ENCODE measurements at places on chromosomes 1 and 21.

GRCh38 chr1:232134365-232134764, 495.6 kb downstream of the SIPA1L2 start:
- no peak for DNase-seq

GRCh38 chr21:46661211-46661625, 25.7 kb downstream of the PRMT2 start:
- DNase-seq, result peak; percentile 77

DNA sequence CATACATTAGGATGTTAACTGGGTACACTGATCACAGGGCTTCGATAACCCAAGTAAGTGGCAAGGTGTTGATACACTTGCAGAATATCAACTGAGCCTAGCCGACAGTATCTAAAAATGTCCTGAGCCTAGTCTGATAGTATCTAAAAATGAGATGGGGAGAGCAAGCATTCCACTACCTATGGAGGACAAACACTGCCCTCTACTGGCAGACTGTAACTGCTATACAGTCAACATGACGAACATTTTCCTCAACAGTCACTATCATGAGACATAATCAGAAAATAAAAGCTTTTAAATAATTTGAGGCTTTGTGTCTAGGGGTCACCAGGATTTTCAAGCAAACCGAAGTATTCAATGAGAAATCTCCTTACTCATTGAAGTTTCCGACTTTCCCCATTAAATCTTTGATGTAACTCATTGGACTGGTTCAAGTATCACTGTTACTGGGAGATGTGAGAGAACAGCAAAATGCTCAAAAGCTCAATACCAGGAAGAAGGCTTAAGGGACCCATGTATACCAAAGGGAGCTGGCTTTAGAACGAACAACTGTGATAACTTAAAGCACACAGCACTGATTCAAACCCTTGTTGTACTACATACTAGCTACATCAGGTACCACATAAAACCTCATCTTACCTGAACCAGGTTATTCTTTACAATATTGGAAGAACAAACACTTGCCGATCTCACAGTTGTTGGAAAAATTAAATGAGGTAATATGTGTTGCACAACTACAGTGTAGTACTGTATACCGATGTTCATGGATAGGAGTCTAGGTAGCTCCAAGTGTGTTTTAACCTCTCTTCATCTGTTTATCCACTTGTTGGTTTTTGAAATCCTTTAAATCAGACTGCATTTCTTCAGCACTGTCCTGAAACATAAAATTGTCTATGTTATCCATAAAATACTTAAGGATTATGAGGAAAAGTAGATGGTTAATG, 31.1 kb upstream of the SLC45A3 start:
- peak; percentile 77 for DNase-seq

- no peak for DNase-seq
Observed at GRCh38 chr21:34091032-34091431, 17.7 kb downstream of the MRPS6 start.

GRCh38 chr1:210722410-210723081, 393.8 kb downstream of the HHAT start:
- DNase-seq, result no peak

GRCh38 chr1:206427291-206427690, 43.0 kb upstream of the IKBKE start:
- no peak for DNase-seq

DNA sequence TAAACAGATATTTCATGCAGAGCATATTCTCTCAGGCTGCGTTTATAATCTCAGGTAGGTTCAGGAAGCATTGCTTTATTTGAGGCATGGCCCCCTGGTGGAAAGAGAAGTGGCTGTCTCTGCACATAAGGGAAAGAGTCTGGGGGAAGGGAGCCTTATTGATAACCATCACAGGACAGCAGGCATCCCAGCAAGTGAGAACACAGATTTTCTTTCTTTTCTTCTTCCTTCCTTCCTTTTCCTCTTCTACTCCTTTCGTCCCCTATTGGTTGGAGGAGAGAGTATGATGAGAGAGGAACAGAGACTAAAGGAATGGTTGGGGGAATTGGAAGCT, 21.9 kb downstream of the TSNAX start:
- no peak for DNase-seq

DNA sequence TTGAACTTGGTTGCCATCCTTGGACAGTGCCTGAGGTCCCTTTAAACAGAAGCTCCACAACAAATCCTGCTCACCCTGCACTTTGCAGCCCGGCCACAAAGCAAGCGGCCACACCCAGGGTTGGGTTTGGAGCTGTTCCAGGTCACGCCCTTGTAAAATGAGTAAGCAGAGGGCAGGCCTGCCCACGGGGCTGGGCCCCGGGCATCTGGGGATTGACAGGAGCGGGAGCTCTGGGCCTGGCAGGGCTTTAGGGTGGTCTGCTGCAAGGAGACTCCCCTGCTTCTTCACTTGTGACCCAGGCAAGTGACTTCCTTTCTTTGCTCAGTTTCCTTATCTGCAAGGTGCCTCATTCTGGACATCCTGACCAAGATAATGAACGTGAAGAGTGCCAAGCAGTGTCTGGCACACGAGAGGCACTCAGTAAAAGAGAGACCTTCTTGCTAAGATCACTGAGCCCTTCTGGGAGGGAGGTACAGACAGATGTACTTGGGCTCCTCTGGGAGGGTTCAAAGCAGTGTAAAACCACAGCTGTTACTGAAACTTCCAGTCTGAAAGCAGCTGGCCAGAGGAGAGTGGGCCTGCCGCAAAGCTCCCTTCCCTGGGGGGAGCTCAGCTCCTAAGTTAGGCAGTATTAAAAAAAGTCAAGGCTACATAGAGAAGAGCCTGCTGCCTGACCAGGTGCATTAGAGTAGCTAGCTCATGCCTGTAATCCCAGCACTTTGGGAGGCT, 2.6 kb downstream of the E2F2 start:
- DNase-seq, result no peak

DNA sequence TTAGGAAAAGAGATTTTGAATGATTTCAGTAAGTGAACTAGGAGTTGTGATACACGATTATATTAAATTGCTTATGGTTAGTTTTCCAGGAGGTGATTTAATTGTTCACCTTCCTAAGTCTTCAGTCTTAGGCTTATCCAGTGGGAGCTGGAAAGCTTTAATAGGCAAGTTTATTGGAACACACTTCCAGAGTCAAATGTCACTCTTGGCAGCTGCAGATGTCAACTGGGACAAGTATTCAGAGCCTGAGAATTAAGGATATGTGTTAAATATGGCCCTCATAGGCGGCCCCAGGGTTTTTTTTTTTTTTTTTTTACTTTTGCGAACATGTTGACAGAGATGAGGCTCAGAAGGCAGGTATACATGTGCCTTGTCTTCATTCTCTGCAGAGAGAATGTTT, 29.2 kb downstream of the UCK2 start:
- no peak for DNase-seq

GRCh38 chr1:210260096-210260495, 27.5 kb downstream of the SERTAD4 start:
- DNase-seq, result no peak

DNA sequence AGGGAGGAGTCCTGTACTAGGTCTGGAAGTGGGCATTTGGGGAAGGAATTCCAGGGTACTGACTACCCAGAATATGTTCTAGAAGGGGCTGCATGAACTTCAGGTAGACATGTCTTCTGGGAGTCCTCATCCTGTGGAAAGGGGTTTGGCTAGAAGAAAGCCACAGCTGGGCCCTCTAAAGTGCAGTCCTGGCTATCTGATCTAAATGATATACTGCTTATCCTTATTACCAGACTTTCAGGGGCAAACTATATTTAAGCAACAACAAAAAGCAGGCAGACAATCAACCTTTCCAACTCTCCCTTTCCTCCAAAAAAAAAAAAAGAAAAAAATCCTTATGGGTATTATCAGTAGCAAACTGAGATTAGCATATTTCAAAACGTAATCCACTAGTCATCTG, 29.8 kb upstream of the GFI1 start:
- DNase-seq, result no peak

DNA sequence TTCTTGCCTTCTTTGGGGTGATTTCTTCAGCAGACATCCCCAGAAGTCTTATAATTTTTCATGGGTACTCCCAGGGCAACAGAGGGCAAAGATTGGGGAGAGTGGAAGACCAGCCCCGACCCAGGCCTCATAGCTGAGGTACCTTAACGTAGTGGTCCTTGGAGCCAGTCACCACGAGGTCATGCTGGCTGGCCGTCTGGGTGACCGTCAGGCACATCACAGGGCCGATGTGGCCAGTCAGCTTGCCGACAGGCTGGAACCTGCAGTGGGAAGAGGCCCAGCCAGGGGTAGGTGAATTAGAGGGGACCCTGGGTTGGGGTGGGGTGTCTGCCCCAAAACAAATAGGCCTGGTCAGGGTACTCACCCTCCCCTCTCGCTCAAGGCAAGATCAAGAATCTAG, 46.9 kb downstream of the KIF21B start:
- DNase-seq, result no peak

- no peak for DNase-seq
Observed at GRCh38 chr21:34887725-34888568, 161.2 kb downstream of the RUNX1 start.

DNA sequence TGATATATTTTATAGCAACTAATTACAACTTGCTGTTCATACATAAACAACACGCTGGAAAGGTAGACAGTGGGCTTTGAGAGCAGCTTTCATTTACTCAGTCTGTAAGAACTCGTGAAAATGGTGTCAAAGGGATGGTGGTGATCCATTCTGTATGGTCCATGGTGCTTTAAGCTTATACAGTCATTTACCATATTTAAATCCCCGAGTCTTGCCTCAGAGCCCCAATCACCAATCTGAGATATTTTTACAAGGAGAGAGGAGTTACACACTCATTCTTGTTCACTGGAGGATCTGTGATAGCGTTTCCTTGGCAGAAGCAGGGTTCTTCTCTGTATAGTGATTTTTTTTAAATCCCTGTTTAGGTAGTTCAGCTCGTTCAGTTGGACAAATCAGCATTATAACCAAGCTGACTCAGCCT, 694.6 kb downstream of the USP25 start:
- DNase-seq, result no peak

DNA sequence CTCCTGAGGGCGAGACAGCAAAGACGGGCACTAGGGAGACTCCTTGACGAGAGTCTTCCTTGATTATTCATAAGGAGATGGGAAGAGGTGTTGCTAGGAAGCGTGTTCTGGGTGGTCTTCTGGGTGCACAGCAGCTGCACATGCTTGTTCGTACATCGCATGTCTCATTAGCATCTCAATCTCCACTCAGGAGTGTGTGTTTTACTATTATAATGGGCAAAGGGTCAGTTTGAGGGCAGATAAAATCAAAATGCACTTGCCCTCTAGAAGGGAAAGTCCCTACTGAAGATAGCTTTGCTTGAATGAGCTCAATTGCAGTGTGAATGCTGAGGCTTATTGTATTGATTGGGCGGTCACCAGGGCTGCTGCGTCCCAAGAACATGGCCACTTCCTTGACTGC, 50.2 kb upstream of the SCCPDH start:
- no peak for DNase-seq

DNA sequence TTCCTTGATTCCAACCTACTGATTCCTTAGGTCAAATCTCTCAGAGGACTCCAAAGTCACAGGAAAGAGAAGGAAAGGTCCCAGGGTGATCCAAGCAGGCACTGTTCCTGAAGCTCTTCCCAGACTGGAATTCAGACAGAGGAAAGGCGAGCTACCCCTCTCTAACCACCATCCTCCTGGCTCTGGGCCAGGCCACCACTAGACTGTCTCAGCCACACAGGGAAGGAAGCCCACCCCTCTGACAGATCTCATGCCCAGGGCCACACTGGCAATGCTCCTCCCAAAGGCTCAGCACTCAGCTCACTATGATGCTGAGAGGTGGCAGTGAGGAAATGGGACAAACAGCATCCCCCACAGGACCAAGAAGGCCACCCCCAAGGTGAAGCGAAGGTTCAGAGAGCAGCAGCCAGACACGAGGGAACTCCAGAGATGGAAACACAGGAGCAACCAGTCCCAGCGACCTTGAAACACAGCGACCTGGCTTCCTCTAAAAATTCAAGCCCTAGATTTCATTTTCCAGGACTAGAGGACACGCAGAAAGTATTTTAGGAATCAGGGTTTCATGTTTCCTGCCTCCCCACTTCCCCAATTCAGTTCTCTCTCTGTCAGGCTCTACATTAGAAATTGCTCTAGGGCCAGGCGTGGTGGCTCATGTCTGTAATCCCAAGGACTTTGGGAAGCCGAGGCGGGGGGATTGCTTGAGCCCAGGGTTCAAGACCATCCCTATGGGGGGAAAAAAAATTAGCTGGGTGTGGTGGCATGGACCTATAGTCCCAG, 18.8 kb downstream of the PIK3C2B start:
- DNase-seq, result no peak

- no peak for DNase-seq
Observed at GRCh38 chr1:119515221-119515620, 8.2 kb downstream of the HSD3B1 start.

- DNase-seq, result no peak
Observed at GRCh38 chr1:86016076-86016759, 140.4 kb downstream of the COL24A1 start.

GRCh38 chr1:162016631-162017030, 7.0 kb downstream of the OLFML2B start:
- no peak for DNase-seq

DNA sequence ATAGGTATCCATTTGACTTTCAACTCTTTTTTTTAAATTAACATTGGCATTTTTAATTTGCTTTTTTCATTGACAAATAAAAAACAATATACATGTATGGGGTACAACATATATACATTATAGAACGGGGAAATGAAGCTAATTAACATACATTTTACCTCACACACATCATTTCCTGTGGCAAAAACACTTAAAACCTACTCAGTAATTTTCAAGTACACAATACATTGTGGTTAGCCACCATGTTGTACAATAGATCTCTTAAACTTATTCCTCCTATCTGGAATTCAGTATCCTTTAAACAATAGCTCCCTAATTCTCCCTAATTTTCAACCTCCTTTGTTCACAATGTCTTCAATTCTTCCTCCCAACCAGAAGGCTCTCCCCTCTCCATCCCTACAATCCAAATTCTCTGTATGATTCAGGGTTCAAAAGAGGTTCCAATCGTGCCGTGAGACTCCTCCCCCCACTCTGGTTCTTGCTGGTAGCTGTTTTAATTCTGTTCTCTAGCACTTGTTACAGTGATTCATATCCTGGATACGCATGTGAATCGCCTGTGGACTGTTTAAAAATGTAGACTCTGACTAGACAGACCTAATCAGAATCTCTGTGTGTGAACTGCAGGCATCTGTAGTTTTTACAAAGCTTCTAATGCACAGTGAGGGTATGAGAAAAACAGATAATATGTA, 87.6 kb upstream of the DUSP10 start:
- DNase-seq, result no peak
